ENCODE measurements at places on chromosomes 1 and 21.

GRCh38 chr1:89286549-89287180, 14.0 kb upstream of the GBP5 start:
- DNase-seq, result no peak

DNA sequence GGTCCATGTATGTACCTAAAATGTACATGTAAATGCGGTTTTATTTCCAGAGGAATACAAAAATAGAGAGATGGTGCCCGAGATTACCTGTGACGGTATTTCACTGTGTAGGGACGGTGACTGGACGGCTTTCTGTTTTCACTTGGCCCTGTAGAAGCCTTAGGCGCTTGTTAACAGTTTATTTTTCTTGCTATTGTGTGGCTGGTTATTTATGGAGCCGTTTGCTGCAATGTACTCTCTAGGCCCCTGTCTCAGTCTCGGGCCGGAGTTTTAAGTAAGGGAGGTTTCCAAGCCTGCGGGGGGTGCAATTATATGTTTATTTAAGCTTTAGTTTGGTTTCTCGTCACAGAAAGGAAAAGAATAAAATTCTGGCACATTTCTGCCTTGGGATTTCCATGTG, 413 bp downstream of the EFCAB7 start:
- DNase-seq, result no peak

DNA sequence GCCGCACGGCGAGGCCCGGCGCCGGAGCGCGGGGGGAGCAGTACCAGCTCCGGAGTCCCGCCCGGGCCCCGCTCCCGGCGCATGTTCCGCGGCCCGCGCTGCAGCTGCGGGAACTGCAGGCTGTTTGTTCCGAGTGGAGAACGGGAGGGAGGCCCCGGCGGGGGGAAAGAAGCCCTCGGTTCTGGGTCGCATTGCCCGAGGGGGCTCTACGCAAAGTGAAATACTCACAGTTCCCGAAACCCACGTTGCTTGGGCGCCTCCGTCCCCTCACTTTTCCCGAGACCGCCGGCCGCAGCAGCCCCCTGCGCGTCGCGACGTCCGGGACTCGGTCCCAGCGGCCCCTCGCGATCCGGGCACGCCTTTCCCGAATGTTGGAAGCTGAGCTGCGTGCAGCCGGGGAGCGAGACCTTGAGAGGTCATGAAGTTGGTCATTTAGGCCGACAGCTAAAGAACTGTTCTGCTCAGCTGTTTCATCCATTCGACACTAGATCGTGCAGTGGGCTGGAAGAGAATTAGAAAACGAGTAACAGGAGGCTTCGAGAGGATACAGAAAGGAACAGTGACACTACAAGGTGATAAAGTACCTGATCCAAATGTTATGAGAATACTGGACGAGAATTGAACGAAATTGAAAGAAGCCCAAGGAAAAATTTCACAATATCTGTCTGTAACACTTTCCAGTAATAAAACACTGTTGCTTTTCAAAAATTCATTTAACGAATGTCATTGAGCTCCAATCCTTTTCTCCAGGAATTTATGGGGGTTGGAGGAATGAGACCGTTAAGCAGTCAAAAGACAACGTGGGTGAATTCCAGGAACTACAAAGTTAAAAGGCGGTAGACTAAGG, 657 bp upstream of the LIN9 start:
- no peak for DNase-seq

- DNase-seq, result no peak
These were observed 1.1 kb upstream of the TMEM52 start for GRCh38 chr1:1920057-1920607.

Measured in hippocampal formation (tissue), 2 donors.